ENCODE measurements at places on chromosomes 7 and 10. TPM values are rescaled to one million over a fixed set of nuclear protein-coding genes. Genes with fewer than 3 reads are reported as not detected.

The ACBD7 gene
- 22.0 TPM for total RNA-seq

The HHEX gene
- total RNA-seq, result 1.8 TPM

GRCh38 chr7:112877691-112878460 lies 87.7 kb upstream of the TMEM168 start:
- no peak overlapping the region for H3K27ac ChIP-seq
- no peaks in the 10 kb centered on the region for H3K36me3 ChIP-seq
- no peak overlapping the region for H3K4me3 ChIP-seq

- no peak for DNase-seq
- no peaks in the 10 kb centered on the region for H3K36me3 ChIP-seq
- no peaks in the 10 kb centered on the region for H3K27me3 ChIP-seq
- H3K27ac ChIP-seq, result no peak overlapping the region
- no peak overlapping the region for H3K4me3 ChIP-seq
Measured at GRCh38 chr10:126586128-126586527, 84.4 kb downstream of the C10orf90 start.

Data from H9 (cell line).